ENCODE measurements at places on chromosomes 12 and 14.

DNA sequence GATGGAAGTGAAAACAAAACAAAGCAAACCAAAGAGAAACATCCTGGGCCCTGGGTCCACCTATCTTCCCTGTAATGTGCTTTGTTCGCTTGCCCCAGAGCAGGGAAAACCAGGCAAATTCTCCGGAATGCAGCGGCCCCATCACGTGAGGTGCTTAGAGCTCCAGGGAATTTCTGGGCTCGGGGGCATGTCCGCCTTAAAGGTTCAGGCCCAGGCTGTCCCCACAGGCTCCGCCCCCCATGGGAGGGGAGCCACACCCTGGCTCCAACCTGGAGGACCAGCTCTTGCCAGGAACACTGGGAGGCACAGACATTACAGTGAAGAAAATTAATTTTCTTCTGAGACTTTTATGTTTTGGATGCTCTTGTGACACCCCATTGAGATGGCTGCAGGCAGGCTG, 69.9 kb downstream of the RBM19 start:
- no peak for DNase-seq

- no peak for DNase-seq
These were observed 226.3 kb downstream of the MON2 start for GRCh38 chr12:62692884-62693283.

DNA sequence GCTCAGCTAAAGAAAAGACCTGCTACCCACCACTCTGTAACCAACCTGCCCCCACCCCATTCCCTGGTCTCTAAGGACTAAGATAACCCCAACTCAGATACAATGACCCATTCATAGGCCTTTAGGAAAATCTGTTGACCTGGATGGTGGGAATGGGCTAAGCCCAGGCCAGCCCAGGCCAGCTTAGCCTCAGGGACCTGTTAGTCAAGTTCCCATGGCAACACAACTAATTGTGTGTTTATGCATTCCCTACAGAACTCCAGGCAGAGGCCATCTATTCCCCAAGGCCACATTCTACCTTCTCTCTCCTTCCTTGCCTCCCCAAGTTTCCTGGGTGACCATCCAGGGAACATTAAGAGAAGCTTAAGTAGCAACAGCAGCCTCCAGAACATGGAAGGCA, 16.1 kb upstream of the KRT8 start:
- DNase-seq, result no peak

DNA sequence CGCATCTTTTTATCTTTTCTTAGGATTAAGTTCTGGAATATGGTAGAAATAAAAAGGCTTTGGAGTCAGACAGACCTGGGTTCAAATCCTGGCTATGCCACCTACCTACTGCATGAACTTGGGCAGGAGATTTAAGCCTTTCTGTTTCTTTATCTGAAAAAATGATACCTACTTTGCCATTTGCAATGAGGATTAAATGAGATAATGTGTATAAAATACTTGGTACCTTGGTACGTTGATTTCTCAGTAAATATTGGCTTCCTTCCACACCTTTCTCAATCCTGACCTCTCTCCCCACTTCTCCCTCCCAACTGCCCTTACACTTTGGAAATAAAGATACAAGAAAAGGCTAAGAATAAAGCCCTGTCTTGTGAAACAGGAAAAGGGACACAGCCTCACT, 172.6 kb downstream of the PAX9 start:
- DNase-seq, result no peak

GRCh38 chr12:40837891-40838429, 145.7 kb downstream of the CNTN1 start:
- DNase-seq, result no peak

DNA sequence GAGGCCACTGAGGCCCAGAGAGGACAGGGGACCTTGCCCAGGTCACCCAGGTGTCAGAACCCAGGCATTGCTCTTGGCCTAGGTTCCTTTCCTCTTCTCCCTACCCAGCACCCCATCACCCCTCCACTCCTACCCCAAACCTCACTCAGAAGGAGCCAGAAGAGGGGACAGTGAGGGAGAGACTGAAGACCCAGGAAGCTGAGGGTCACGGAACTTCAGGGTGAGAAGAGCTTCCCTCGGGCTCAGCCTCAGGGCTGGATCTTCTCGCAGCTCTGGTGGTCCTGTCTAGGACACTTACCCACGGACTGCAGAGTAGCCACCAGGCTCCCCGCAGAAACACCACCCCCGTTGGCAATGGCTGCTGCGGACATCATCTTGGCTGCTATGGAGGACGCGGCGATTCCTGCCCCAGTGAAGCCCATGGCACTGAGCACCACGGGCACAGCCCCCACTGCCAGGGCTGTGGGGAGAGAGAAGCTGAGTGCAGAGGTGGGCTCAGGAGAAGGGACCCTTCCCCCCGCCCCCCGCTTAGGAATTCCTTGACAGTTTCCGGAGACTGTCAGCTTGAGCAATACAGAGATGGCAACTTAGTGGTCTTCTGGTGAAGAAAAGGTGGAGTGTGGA, 1.1 kb downstream of the IFI27L2 start:
- no peak for DNase-seq

DNA sequence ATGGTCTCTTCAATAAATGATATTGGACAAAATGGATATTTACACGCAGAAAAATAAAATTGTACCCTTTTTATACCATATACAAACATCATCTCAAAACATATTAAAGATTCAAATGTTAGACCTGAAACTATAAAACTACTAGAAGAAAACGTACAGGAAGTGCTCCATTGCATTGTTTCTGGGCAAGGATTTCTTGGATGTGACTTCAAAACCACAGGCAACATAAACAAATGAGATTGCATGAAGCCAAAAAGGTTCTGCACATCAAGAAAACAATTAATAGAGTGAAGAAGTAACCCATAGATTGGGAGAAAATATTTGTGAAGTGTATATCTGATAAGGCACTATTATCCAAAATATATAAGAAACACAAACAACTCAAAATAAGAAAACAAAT, 812.4 kb downstream of the NRXN3 start:
- no peak for DNase-seq

DNA sequence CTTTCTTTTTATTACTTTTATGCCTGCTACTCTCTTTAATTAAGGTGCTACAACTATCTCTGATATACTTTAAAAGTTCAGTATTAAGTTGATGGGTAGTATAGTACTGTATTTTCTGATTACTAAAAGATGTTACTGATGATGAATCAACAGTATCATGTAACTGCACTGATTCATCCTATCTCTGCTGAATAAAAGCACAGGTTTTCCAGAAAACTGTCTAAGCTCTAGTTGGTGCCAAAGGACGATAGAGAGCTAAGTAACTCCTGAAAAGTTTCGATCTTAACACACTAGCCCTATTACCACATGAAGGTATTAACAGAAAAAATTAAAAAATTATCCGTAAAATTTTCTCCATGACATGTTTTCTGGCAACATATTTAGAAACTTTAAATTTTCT, 2.1 kb downstream of the SCAF11 start:
- DNase-seq, result no peak

GRCh38 chr14:71331403-71331802, 424.1 kb downstream of the PCNX1 start:
- DNase-seq, result no peak

GRCh38 chr14:53780051-53780555, 176.5 kb downstream of the BMP4 start:
- DNase-seq, result no peak

GRCh38 chr14:62117751-62118105, 355.5 kb downstream of the SNAPC1 start:
- no peak for DNase-seq

GRCh38 chr14:69493038-69493437, 8.5 kb downstream of the PLEKHD1 start:
- DNase-seq, result no peak

DNA sequence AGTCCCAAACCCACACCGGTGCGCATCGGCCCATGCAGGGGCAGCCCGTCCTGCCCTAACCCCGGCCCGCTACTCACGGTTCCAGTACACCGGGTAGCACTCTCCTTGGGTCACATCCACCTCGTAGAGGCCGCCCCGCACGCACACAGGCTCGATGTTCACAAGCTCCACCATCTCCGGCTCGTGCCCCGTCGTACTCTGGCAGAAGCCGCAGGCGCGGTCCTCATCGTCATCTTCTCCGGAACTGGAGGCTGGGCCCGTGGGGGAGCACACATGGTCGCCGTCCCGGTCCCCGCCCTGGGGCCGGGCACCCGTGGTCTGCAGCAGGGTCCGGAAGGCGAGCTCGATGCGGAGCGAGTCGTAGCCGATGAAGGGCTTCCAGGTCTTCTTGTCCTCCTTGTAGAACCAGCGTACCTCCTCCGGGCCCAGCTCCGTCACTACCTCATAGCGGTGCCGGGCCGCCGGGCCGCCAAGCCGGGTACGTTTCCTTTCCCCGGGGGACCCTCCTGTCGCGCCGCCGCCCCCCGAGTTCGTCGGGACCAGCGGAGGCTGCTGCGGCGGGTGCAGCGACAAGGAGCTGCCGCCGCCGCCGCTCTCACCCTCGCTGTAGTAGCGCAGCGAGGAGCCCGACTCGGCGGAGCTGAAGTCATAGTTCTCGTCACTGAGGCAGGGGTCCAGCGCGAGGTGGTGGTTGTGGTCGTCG, 788 bp downstream of the DDHD1 start:
- DNase-seq, result peak; percentile 31

- no peak for DNase-seq
These were observed 3.8 kb downstream of the NR4A1 start for GRCh38 chr12:52054833-52055730.

GRCh38 chr12:65835256-65835655, 11.0 kb downstream of the HMGA2 start:
- no peak for DNase-seq

- no peak for DNase-seq
These were observed 198.1 kb downstream of the DPY19L2 start for GRCh38 chr12:63470161-63470560.

- no peak for DNase-seq
These were observed 84.5 kb downstream of the BORCS5 start for GRCh38 chr12:12441429-12441807.

DNA sequence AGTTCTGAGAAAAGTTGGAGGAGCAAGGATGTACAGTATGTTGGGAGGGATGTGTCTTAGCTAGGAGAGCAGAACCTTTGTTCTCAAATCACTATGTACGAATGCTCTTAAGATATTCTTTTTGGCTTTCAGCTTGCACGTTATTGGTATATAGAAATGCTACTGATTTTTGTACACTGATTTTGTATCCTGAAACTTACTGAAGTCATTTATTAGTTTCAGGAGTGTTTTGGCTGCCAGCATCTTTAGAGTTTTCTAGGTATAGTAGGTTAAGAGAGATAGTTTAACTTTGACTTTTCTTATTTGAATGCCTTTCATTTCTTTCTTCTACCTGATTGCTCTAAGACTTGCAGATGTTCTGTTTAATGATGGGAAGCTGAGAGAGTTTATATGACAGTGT, 442.8 kb upstream of the FBXO33 start:
- no peak for DNase-seq

- DNase-seq, result no peak
These were observed 86.5 kb downstream of the SRGAP1 start for GRCh38 chr12:63930971-63931370.

DNA sequence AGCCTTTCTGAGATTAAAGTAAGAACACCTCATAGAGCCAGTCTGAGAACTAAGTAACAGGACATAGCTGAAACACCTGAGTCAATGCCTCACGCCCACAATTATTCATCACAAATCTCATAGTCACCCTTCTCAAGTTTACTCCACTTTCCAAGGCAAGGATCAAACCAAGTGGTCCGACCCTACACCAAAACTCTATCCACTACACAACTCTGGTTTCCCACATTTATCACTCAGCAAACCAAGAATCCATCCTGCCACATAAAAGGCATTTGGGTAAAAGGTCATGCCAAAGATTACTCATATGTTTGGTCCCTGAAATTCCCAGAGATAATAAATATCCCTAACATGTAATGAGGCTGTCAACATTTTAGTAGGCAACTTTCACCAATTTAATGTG, 144.1 kb downstream of the RPAP3 start:
- no peak for DNase-seq

DNA sequence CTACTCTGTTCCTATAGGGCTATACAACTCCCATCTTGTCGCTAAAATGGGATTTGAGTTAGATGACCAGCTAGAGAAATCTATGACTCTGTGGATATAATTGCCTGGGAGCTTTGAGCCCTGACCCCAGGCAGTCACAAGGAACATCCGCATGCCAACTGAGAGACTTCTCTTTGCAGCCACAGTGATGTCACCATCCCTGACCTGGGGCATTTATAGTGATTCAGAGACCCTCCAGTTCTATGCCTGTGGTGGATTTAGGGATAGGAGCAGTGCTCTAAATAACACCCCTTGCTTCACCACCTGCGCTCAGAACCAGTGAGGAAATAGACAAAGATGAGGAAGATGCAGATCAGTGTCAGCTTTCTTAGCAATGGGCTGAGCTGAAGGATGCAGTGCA, 86.2 kb downstream of the RIN3 start:
- DNase-seq, result no peak

DNA sequence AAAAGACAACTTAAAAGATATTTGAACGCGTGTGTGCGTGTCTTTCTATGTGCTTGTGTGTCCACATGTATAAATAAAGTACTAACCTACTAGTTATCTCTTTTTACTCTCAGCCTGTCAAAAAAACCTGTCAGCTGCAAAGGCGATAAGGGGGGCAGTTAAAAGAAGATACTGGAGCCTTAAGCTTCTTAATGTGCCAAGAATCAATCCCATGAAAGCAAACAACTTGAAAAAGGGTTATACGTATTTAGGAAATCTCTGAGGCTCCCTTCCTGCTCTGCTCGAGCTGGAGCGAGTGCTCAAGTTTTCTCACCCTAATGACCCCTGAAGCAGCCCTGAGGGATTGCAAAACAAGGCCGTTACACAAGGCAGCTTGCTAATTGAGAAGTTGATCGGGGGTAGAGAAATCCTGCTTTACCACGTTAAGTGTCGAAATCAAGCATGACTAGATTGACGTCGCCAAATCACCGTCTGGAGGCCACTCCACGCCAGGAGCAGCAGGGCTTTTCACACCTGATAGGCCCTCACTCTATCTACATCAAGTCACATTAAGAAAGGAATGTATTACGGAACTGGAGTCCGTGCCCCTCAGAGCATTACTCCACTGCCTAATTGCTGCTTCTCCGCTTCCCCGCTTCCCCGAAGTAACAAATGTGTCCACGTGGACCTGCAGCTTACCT, 32.4 kb downstream of the LMO3 start:
- no peak for DNase-seq

DNA sequence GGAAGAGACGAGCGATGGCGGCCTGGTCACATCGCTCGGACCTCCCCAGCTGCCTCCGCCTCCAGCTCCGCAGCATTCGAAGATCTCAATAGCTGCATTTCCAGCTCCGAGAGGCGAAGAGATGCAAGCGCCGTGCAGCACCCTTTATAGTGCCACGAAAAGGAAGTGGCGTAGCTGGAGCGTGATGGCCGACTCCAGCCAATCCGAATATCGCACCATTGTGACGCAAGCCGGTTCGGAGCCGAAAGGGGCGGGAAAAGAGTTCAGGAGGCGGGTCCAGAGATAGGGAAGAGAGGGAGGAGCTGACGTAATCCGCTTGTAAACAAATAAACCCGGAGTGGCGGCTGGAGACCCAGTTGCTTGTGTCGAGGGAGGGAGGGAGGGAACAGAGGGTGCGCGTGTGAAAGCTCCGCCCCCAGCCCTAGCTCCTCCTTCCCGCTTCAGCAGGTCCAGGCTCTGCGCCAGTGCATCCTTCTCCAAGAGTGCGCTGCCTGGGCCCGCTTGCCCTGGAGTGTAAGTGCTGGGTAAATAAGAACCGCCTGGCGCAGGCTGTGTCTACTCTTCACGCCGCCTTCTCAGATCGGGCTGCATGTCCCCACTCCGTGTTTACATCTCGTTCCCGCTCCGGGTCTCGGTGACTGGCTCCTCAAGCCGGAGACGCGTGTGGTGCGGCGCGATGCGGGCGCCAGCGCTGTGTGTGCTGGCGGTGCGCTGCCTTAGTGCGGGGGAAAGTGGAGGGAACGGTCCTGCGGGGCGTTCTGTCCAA, at the start of gene BTG1:
Gene BTG1, minus strand, starts transcription at position 116 of the 766 bp plus-strand sequence. CDS start 311 bp downstream, outside the sequence.
- peak; percentile 95 for DNase-seq
